Psoas muscle (tissue), 8 donors: ENCODE measurements at places on chromosomes 16 and 17. TPM values are rescaled to one million over a fixed set of nuclear protein-coding genes. Genes with fewer than 3 reads are reported as not detected.

KRTAP3-1 gene
- not detected for total RNA-seq

- H3K27me3 ChIP-seq: peaks cover 29% of the 10 kb centered on the region
- H3K4me1 ChIP-seq: no peaks in the 10 kb centered on the region
- no peak overlapping the region for H3K27ac ChIP-seq
- no peak for DNase-seq
- H3K4me3 ChIP-seq: no peak overlapping the region
These were observed 7.1 kb upstream of the PSMD3 start for GRCh38 chr17:39973496-39973895.

DNA sequence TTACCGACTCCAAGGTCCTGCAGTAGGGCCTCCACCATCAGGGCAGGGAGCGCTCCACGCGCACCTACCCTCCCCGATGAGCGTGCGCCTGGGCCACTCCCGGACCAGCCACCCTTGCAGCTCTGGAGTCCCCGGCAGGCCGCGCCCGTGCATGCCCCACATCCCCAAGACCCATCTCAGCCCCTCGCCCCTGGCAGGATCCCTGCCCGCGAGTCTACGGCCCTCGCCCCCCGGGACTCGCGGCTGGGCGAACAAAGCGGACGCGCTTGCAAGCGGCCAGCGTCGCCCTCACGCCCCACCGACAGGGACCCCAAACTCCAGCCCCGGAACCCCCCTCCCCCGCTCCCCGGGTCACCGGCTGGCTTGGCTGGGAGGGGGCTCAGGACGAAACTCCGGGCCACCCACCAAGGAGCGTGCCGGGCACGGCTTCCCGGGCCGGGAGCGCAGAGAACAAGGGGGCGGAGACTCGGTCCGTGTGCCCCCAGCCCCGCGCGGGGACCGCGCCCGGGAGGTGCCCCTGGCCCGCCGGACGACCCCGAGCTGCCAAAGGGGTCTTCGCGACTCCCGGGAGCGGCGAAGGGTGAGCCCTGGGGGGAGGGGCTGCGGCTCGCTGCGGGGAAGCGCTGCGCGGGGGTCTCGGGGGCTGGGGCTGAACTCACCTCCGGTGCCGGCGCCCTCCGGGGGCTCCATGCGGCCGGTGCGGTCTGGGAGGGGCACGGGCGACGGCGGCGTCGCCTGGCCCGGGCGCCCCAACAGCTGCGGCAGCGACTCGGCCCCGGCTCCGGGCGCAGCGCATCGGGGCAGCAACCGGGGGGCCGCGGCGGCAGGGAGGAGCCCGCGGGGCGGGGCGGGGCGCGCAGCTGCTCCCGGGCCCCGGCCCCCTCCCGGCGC lies at the start of gene DBNDD1:
DBNDD1 (minus strand) TSS at position 805 of the 891 bp plus-strand sequence; CDS start at position 690, 115 bp downstream.
- no peak for DNase-seq
- no peaks in the 10 kb centered on the region for H3K27me3 ChIP-seq
- H3K36me3 ChIP-seq: no peaks in the 10 kb centered on the region
- H3K4me3 ChIP-seq: peak within 1 kb of the TSS; percentile 81
- peak within 1 kb of the TSS; percentile 73 for H3K27ac ChIP-seq

- H3K27ac ChIP-seq: no peak overlapping the region
- peaks cover 6% of the 10 kb centered on the region for H3K36me3 ChIP-seq
- peaks cover 7% of the 10 kb centered on the region for H3K4me1 ChIP-seq
- H3K4me3 ChIP-seq: no peak overlapping the region
- no peak for DNase-seq
These were observed 1.5 kb downstream of the NMRAL1 start for GRCh38 chr16:4472880-4473279.

GRCh38 chr16:24539850-24540601 lies 660 bp downstream of the RBBP6 start:
- peak; percentile 85 for DNase-seq
- peak overlapping the region; percentile 98 for H3K4me3 ChIP-seq
- no peaks in the 10 kb centered on the region for H3K36me3 ChIP-seq
- H3K27me3 ChIP-seq: no peaks in the 10 kb centered on the region

- no peaks in the 10 kb centered on the region for H3K27me3 ChIP-seq
- H3K36me3 ChIP-seq: no peaks in the 10 kb centered on the region
- H3K27ac ChIP-seq: no peak overlapping the region
- H3K4me1 ChIP-seq: no peaks in the 10 kb centered on the region
- DNase-seq: no peak
- H3K4me3 ChIP-seq: no peak overlapping the region
These were observed 16.4 kb downstream of the KRT23 start for GRCh38 chr17:40921026-40921425.

GRCh38 chr17:18381158-18381952 lies 3.8 kb downstream of the EVPLL start:
- H3K4me1 ChIP-seq: no peaks in the 10 kb centered on the region
- H3K27ac ChIP-seq: no peak overlapping the region
- H3K27me3 ChIP-seq: peaks cover 5% of the 10 kb centered on the region
- no peak for DNase-seq

GRCh38 chr16:13923703-13924298 lies 3.8 kb downstream of the ERCC4 start:
- no peak for DNase-seq
- peaks cover 4% of the 10 kb centered on the region for H3K36me3 ChIP-seq
- H3K27ac ChIP-seq: no peak overlapping the region
- H3K27me3 ChIP-seq: no peaks in the 10 kb centered on the region
- peaks cover 17% of the 10 kb centered on the region for H3K4me1 ChIP-seq
- no peak overlapping the region for H3K4me3 ChIP-seq

GRCh38 chr17:58382872-58383242 lies 30.9 kb upstream of the SUPT4H1 start:
- H3K4me3 ChIP-seq: no peak overlapping the region
- DNase-seq: no peak
- no peaks in the 10 kb centered on the region for H3K36me3 ChIP-seq

DNA sequence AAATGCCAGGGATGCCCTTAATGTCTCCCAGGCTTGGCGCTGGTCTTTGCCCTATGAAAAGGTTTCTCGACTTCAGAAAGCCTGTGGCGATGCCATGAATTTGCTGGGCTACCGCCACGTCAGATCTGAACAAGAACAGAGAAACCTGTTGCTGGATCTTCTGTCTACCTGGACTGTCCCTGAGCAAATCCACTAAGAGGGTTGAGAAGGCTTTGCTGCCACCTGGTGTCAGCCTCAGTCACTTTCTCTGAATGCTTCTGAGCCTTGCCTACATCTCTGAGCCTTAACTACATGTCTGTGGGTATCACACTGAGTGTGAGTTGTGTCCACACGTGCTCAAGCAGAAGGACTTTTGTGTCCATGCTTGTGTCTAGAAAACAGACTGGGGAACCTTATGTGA lies 11.4 kb downstream of the CHST4 start:
- H3K27me3 ChIP-seq: no peaks in the 10 kb centered on the region
- no peak for DNase-seq
- H3K4me3 ChIP-seq: no peak overlapping the region

DNA sequence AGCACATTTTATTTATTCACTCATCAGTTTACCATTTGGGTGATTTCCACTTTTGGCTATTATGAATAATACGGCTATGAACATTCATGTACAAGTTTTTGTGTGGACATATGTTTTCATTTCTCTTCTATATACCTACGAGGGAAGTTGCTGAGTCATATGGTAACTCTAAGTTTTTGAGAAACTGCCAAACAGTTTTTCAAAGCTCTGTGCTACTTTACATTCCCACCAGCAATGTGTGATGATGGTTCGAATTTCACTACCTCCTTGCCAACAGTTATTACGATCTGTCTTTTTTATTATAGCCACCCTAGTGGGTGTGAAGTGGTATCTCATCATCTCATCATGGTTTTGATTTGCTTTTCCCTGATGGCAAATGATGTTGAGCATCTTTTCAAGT lies 63.7 kb upstream of the MRTFB start:
- DNase-seq: no peak
- H3K4me3 ChIP-seq: no peak overlapping the region
- H3K27me3 ChIP-seq: no peaks in the 10 kb centered on the region
- peak overlapping the region; percentile 47 for H3K27ac ChIP-seq
- no peaks in the 10 kb centered on the region for H3K36me3 ChIP-seq

DNA sequence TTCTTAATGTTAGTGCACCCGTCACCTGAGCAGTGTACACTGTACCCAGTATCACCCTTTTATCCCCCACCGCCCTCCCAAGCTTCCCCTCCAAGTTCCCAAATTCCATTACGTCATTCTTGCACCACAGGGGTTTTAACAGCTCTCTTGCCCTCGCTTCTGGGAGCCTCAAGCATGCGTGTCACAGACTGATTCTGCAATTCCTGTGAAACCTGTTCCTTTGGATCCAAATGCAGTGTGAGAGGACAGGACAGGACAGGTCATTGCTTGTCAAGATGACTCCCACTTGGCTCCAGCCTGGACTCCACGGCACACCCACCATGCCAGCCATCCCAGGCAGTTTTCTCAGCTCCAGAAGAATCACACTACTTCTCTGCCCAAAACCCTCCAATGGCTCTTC lies 44.1 kb downstream of the CYB5D2 start:
- H3K27me3 ChIP-seq: no peaks in the 10 kb centered on the region
- DNase-seq: no peak
- no peak overlapping the region for H3K4me3 ChIP-seq
- no peaks in the 10 kb centered on the region for H3K4me1 ChIP-seq
- H3K36me3 ChIP-seq: peaks cover 5% of the 10 kb centered on the region

- no peaks in the 10 kb centered on the region for H3K4me1 ChIP-seq
- no peak for DNase-seq
- H3K27ac ChIP-seq: no peak overlapping the region
- H3K36me3 ChIP-seq: no peaks in the 10 kb centered on the region
These were observed 87.6 kb upstream of the TOX3 start for GRCh38 chr16:52634528-52634927.

GRCh38 chr17:41403404-41404023 lies 6.1 kb upstream of the KRT31 start:
- no peak overlapping the region for H3K4me3 ChIP-seq
- H3K36me3 ChIP-seq: no peaks in the 10 kb centered on the region
- H3K4me1 ChIP-seq: no peaks in the 10 kb centered on the region
- DNase-seq: no peak
